ENCODE measurements at places on chromosomes 12 and 14. TPM values are rescaled to one million over a fixed set of nuclear protein-coding genes. Genes with fewer than 3 reads are reported as not detected.
A peak's percentile ranks its signal among the peaks of the same experiment; 100 is the strongest.

- no peak for DNase-seq
Observed at GRCh38 chr12:89383235-89384049, 31.1 kb upstream of the DUSP6 start.

The PLEKHD1 gene
- not detected for total RNA-seq

GRCh38 chr14:65664436-65664835 is 251.9 kb downstream of the FUT8 start:
- no peak for DNase-seq

GRCh38 chr12:119239040-119239439 is 60.3 kb downstream of the HSPB8 start:
- DNase-seq, result no peak

GRCh38 chr12:13425766-13426165 is 229.2 kb downstream of the EMP1 start:
- DNase-seq, result peak; percentile 54

DNA sequence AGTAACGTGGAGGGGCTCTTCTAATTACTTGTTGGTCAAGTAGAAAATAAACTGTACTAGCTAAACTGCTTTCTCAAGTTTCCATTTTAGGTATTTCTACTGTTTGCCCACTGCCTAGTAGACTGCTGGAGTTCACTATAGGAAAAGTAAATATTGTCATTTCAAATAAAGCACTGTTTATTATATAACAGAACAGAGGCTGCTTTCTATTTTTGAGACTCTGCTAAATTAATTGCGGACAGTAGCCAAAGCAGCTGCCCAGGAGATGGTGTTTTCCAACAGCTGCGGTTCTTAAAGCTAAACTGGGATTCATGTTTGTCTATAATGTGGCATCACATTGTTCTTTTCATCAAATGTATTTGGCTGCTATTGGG is 15.9 kb upstream of the SIX1 start:
- no peak for DNase-seq

DNA sequence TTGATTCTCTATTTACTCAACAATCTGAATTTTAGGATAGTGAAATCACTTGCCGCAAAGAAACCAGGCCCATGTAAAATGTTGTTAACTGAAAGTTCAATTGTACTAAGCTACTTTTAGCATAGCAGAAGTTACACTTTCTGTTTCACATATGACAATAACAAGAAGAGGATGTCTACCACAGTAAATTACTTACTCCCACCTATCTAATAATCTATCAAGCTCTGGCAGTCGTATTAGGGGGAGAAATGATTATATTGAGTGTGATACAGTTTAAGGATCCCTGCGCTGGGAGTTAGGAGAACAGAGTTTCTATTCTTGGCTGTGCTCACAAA is 66.5 kb upstream of the CAND1 start:
- DNase-seq, result no peak

GRCh38 chr14:101288436-101289229 is 272.7 kb upstream of the DIO3 start:
- DNase-seq, result no peak

Data from MG63 (cell line).